Activated naive CD8-positive, alpha-beta T cell treated with anti-CD3 and anti-CD28 coated beads, Interleukin-2, amount 10 ng/mL, durations not matched to agents 7 days and 5 days (primary cell): ENCODE measurements at places on chromosomes 12 and 14. TPM values are rescaled to one million over a fixed set of nuclear protein-coding genes. Genes with fewer than 3 reads are reported as not detected.

DNA sequence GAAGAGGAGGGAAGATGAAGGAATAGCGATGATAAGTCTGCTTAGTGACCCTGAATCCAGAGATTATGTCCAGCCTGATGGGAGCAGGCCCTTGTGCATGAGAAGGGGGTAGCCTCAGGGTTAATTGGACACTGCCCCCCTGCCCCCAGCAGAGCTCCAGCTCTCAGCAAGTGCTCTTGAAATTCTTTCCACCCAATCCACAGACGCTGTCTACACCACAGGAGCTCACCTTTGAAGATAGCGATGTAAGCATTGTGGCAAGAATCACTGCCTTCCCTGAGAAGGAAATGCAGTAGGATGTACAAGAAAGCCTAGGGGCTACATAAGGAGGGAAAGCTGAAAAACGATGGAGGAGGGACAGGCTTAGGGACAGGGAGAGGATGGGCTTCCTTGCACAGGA is 39.4 kb downstream of the CRACR2A start:
- no peak for DNase-seq

DNA sequence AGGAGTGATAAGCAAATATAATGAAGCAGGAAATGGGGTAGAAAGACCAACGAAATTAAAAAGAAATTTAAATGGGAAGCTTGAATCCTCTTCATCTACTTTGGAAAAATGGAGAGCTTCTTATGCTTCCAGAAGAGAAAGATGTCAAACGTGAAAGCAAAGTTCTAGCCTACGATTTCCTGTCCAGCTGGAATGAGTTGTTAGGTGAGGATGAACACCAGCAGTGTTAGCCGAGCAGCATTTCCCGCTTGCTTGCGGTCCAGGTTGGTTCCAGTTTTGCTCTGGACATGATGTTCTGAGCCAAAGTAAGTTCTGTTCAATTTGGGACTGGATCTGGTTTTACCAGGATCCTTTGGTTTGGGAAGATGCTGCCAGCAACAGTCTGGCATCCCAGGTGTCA is 78.9 kb downstream of the DACT1 start:
- DNase-seq: no peak

GRCh38 chr14:74348735-74349463 is 628 bp downstream of the VRTN start:
- no peak for DNase-seq

DNA sequence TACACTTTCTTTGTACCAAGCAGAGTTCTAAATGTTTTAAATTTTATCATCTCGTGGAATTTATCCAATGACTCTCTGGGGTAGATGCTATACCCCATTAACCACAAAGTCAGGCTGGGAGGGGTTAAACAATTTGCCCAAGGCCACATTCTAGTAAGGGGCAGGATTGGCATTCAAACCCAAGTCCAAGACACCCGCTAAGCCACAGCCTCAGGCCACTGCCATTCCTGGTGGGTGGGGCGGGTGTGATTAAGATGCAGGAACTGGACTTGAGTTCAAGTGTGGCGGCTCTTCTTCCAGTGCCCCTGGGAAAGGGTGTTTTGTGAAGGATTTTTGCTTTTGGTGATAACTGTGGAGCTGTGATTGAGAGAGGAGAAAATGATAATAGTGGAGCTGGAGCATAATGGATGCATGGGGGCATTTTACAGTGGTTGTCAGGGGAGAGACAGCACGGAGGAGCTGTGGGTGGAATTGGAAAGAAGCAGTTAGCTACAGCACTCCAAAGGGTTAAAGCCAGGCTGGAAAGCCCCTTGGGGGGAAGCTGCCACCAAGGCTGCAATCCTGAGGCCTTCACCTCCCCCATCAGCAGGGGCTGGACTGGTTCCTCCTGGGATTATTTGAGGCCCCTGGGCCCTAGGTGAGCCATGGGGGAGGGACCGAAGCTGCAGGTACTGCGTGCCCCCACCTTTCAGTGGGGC is 1.0 kb upstream of the VRTN start:
- DNase-seq: no peak

DNA sequence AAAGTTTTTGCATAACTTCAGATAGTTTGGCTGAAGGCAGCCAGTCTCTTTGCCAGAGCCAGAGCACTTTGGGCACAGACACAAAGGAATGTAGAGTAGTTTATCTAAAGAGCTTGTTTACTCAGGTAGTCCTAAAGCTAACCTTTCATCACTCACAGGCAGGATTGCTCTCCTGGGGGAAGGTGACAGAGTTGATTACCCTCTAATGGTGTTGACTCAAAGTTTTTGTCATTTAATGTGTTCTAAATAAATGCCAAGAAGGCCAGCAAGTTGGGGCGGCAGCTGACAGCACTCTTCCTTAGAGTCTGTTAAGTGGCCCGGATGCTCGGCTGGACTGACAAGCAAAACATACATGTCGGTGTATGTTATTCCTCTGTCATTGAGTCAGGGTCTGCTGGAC is 9.3 kb upstream of the TAS2R46 start:
- DNase-seq: no peak

DNA sequence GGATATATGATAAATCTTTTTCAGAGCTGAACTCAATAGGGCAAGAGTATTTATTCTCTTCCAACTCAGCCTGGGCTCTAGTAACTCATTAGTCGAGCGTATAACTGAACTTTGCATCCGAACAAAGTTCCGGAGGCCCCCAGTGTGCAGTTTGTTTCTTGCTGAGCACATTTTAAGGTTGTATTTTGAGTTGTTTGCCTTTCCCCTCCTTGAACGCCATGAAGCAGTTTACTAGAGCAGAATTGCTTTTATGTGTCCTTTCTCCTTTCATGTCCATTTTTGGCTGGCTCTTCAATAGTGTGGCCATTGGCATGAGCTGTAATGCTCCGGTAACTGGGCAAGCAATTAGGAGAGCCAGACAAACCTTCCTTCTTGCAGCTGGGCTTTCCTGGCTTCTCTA is 105.3 kb downstream of the WIF1 start:
- no peak for DNase-seq

- DNase-seq: no peak
Observed at GRCh38 chr12:25100194-25101091, 94.5 kb downstream of the DNAI7 start.

GRCh38 chr12:123096741-123097140 is 54.1 kb downstream of the PITPNM2 start:
- DNase-seq: no peak

DNA sequence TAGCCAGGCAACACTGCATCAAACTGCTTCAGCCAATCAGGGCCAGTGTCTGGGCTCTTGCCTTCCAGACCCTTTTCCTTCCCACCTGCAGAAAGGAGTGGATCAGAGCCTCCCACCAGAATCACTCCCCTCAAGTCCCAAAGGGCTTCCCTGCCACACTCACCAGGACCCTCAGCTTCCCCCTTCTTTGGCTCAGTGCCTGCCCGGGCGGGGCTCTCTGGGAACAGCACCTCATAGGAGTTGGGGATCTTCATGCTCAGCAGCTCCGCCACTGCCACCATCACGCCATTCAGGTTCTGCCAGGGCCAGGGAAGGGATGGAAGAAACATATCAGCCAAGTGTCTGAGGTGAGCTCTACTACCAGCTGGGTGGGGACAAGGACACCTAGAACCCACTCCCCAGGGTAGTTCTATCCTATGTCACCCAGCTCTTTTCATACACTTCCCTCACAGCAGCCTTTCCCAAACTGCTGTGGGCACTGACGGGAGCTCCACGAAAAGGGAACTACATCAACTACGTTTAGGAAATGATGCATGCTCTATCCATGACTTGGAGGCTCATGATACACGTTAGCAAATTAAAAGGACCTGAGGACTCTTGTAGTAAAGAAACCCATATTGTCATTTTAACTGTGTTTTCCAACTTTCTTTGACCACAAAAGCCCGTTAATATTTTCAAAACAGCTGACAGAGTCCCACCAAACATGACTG is 9.4 kb upstream of the PRKAG1 start:
- DNase-seq: no peak

DNA sequence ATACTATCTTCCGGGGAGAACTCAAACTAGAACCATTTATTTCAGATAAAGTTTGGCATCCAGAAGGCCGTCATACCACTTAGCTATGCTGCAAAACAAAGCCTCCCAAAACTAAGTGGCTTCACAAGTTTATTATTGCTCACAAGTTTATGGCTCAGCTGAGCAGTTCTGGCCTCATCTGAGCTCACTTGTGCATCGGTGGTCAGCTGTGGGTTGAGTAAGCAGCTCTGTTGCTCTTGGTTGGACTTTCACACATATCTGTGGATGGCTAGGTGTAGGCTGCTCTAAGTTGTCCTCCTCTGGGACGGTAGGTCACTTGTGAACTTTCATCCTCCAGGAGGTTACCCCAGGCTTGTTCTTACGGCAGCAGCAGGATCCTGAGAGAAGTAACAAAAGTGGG is 162.7 kb downstream of the BTG1 start:
- no peak for DNase-seq

DNA sequence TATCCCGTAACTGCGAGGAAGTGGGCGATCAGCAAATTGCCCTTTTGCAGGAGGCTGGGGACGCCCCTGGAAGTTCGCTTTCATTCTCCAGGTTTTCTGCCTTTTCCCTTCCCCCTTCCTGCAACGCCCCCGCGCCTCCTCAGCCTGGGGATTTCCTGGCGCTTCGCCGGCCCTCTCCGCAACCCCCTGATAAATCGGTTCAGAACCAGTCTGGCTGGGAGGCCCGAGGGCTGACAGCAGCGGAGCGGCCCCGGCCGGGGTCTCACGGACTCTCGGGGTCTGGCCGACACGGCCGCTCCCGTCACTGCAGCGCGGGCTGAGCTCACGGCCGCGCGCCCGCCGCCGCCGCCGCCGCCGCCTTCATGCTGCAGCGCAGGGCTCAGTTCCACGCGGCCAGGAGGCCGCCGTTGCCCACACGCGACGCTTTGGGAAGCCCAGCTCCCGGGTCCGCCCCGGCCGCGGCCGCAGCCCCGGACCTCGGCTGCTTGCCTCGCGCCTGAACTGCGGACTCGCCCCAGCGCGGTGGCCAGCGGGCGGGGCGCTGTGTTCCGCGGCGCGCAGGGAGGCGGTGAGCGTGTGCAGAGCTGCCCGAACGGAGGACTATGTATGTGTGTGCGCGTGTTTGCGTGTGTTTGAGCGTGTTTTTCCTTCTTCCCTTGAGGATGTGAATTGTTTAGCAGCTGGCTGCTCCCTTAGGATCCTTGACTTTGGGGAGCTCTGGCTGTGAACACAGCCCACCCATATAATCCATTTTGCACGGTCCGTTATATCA is at the start of gene LRFN5:
Gene LRFN5 (plus strand): TSS at position 345 of the 772 bp plus-strand sequence.
- DNase-seq: peak; percentile 41

- no peak for DNase-seq
Observed at GRCh38 chr12:121610239-121611149, 15.8 kb upstream of the ORAI1 start.

GRCh38 chr14:92040431-92041051 is 682 bp upstream of the TRIP11 start:
- no peak for DNase-seq

DNA sequence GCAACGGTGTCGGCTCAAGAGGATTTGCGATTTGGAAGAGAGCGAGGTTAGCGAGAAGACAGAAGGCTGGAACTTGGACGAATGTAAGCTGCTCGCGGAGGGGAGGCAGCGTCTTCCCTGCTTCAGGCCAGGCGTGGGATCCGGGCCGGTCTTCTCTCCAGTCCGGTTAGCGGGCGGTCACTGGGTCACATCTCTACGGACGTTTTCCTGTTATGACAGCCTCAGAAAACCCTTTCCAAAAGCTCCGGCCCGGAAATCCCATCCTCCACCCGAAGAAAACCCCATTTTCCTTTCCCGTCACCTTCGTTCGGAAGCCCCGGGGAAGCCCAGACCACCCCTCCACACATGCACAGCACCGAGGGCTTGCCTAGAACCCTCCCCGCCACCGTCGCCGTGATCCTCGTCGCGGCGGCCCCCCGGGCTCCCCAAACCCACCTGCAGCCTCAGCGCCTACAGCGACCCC is 268 bp downstream of the NDUFB1 start:
- no peak for DNase-seq

GRCh38 chr12:105378911-105379310 is 48.4 kb downstream of the C12orf75 start:
- no peak for DNase-seq

GRCh38 chr12:108573317-108573716 is 10.9 kb downstream of the ISCU start:
- DNase-seq: no peak

GRCh38 chr14:72665259-72665658 is 228.6 kb downstream of the DPF3 start:
- DNase-seq: no peak

GRCh38 chr14:57122129-57122528 is 146.6 kb downstream of the EXOC5 start:
- no peak for DNase-seq

DNA sequence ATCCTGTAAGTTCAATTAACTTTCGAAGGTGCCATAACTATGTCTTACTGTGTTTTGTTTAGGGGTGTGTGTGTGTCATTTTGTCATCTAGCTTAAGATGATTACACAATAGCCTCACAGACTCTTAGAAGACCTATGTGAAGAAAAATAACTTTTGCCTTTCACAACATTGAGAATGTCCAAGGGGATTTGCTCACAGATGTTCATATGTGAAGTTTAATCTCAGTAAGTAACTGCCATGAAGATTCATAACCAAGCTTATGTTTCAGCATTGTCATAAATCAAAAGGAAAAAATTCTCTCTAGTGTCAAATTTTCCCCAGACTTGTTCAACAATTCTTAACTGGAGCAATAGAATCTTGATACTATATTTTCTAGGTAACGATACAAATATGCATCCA is 226.1 kb upstream of the PRKD1 start:
- no peak for DNase-seq

GRCh38 chr12:7207866-7208625 is 18.6 kb downstream of the PEX5 start:
- no peak for DNase-seq

- DNase-seq: no peak
Observed at GRCh38 chr12:32970465-32971110, 74.0 kb upstream of the PKP2 start.

GRCh38 chr12:128245905-128246304 is 21.1 kb upstream of the TMEM132C start:
- DNase-seq: no peak

DNA sequence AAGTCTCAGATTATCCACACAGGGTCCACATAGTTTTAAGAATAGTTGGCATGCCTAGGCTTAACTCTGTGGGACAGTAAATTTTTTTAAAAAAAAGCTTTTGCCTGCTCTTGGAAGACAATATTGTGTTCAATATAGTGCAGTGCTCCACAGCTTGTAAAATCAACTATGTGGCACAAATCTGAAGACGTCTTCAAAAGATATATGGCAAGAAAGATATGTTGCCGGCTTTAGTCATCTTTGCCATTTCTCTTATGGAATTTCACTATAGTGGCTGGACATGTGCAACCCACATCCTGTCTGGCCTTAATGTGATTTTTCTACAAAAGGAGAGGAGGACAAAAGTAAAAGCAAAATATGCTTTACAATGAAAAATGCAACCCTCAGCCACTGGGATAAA is 90.5 kb downstream of the MGST1 start:
- no peak for DNase-seq

Gene MUCL1
- not detected for total RNA-seq

Gene INHBC
- 0.14 TPM for total RNA-seq

Gene FZD10
- not detected for total RNA-seq

Gene DIO2
- total RNA-seq: not detected

Gene CMKLR1
- total RNA-seq: 1.0 TPM

Gene TMEM63C
- 0.48 TPM for total RNA-seq

Gene SYT1
- total RNA-seq: not detected

Gene KRT77
- not detected for total RNA-seq

Gene FICD
- 6.9 TPM for total RNA-seq

Gene CLECL1
- 0.72 TPM for total RNA-seq

Gene WNT5B
- total RNA-seq: not detected

Gene CAPRIN2
- total RNA-seq: 27.7 TPM

Gene SOX5
- not detected for total RNA-seq
